ELF-1 (cell line): ENCODE measurements at places on chromosomes 3 and 15.

DNA sequence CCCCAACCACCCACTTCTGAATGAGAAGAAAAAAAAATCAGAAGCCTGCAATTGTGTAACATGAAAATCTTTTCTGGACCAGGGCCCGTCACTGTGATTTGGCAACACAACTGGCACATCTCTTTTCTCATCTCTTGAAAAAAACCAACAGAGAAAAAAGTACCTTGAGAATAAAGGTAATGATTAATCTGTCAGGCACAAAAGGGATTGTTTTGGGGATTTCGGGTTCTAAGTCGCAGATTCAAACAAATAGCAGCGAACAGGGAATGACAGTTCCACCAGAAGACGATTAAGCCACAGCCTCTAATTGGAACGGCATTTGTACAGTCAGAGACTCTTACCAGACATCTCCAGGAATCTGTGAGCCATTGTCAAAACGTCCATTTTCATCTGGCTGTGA, at the start of gene AQP9:
AQP9 (plus strand) TSS at position 276 of the 400 bp plus-strand sequence. CDS start 185 bp downstream, outside the sequence.
- no peak for DNase-seq

DNA sequence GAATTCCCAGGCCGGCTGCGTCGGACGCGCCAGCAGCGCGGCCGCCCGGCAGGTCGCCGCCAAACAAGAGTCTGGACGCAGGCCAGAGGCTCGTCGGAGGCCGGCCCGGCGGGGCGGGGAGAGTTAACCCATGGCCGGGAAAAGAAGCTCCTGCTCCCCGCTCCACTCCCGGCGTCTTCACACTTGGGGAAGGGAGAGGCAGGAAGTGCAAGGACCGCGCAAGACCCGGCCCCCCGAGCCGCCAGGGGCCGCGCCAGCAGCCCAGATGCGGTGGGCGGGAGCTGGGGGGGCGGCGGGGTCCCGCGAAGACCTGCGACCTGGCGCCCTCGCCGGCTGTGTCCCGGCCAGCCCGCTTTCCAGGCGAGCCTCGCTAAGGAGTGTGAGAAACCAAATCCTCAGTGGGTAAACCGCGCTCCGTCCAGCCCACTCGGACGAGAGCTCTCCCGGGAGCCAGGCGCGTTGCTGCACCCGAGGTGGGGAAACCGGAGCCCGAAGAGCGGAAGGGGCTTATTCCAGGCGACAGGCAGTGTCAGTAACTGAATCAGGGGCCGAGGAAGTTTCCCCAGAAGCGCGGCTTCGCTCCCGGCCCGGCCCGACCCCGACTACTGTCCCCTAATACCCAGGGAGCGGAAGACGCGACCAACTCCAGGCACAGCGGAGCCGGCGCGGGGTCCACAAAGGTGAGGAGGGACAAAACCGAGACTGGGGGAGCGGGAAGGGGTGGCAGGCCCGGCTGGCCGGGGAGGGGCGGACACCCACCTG, 721 bp downstream of the ADAMTS7 start:
- DNase-seq, result peak; percentile 53

GRCh38 chr3:23217872-23218554, 14.9 kb downstream of the UBE2E2 start:
- DNase-seq, result no peak

DNA sequence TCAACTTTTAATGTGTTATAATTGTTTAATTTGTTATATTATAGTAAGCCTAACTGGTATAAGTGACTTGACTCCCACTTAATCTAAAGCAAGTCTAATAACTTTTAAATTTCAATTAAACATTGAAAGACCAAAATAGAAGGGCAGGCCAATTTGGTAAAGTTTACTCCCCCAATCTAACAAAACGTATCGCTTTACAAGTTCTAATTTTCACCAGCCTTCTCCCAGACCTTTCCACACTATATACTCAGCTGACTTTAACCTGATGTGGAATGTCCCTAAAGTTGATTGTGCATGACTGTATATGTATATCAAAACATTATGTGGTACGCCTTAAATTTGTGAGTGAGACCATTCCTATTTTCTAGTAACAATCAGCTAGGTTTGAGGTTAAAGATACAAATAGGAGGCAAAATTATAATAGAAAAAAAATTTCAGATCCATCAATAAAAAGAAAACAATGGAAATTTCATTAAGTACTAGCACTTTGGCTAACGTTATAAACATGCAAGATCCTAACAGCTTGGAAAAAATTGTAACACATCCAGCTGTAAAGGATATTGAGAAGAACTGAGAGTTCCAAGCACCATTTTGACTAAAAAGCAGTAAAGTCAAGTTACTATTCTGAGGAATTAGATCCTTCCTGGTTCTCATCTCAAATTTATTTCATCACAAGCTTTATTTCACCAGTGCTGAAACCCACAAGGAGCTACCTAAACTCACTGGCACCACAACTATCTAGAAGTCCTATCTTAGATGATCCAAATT, 199.5 kb downstream of the ERC2 start:
- DNase-seq, result no peak

DNA sequence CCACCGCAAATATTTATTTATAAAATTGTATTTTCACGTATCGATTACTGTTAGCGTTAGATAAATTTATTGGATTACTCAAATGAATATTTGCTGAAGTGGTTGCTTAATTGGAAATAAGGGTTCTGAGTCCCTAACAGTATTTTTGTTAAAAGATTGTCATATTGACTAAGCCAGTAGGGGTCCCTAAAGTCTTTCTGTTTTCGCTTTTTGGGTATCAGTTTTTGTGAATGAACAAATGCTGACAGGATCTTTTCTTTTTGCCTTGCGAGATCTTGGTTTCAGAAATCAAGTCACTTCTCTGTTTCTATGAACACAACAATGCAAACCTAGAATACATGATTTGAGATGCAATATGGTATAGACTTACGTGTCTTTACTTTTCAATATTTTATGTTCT, 7.1 kb downstream of the RAD51 start:
- no peak for DNase-seq

- peak; percentile 27 for DNase-seq
Measured at GRCh38 chr15:58355973-58356372, 75.8 kb upstream of the LIPC start.

GRCh38 chr15:64691896-64692565, 83.4 kb downstream of the RBPMS2 start:
- DNase-seq, result no peak

GRCh38 chr3:72345980-72346379, 502.3 kb downstream of the SHQ1 start:
- DNase-seq, result no peak

GRCh38 chr3:45109771-45110508, 36.2 kb downstream of the CDCP1 start:
- DNase-seq, result no peak

DNA sequence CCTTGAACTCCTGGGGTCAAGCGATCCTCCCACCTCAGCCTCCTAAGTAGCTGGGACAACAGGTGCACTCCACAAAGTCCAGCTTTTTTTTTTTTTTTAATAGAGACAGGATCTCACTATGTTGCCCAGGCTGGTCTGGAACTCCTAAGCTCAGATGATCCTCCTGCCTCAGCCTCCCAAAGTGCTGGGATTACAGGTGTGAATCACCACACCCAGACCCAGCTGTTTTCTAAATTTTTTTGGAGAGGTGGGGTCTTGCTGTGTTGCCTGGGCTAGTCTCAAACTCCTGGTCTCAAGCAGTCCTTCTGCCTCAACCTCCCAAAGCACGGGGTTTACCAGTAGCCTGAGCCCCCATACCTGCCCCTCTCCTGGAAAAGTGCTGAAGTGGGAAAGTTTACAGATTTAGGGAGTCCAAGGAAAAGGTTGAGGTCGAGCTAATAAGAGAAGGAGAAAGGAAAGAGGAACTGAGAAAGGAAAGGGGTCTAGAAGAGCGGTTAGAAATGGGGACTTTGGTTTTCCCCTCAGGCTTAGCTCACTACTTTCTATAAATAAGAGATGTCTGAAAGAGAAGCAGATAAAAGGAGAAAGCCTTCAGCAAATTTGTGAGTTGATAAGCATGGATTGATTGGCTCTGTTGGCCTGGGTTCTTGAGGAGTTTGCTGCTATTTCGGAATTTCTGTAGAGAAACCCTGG, 23.6 kb downstream of the UBE2E1 start:
- no peak for DNase-seq

DNA sequence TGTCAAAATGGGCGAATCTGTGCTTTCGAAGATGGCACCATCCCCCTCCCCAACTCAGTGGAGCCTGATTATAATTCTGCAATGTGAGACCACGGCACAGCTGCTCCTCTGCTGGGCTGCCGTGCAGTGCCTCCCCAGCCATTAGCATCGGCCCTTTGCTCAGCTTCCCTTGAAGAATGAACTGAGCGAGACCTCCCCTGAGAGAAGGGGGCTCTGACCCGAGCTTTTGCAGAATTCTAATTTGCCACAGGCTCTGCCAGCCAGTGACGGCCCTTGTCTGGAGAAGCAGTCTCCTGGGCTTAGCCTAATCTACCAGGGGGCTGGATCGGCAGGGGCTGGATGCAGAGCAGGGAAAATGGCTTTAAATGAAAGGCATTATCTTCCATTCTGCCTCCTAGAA, 57.2 kb downstream of the GLDN start:
- DNase-seq, result no peak

DNA sequence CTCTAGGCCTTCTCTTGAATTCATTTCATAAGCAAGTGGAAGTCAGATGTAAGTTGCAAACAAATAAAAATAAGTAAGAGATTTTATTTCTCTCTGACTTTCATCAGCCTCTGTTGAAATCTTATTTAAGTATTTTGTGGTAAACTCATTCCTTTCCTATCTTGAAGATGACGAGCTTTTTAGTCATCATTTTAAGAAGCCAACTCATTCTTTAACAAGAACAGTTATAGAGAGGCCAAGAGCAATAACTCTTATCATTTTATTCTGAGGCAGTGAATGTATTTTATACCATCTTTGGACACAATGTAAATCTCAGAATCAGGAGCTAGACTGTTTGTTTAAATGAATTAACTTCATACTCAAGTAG, 147.5 kb upstream of the MBNL1 start:
- DNase-seq, result no peak

DNA sequence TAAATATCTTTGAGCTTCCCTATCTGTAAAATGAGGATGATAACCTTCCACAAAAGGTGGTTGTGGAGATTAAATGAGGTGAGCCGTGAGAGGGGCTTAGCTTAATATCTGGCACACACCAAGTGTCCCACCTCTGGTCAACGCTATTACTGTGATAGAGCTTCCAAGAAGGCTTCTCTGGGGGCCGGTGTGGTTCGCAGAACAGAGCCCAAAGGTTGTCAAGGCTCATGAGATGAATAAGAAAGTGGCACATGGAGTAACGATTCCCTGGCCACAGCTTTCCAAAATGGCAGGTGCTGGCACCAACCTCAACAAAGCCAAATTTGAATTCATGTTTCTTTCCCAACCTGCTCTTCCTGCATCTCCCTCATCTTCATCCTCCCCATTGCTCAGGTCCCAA, 10.4 kb downstream of the KY start:
- no peak for DNase-seq

GRCh38 chr15:49135342-49135857, 20.0 kb downstream of the COPS2 start:
- no peak for DNase-seq

- DNase-seq, result no peak
Measured at GRCh38 chr15:89091627-89092220, 3.5 kb downstream of the ABHD2 start.

GRCh38 chr15:22258009-22258397, 177.7 kb downstream of the OR4M2 start:
- DNase-seq, result no peak

- DNase-seq, result no peak
Measured at GRCh38 chr3:18207226-18207625, 217.9 kb downstream of the SATB1 start.

GRCh38 chr3:150146991-150147761, 176.5 kb upstream of the PFN2 start:
- DNase-seq, result no peak

- no peak for DNase-seq
Measured at GRCh38 chr3:155296413-155296812, 2.9 kb upstream of the STRIT1 start.

- DNase-seq, result no peak
Measured at GRCh38 chr3:177351757-177352158, 154.5 kb upstream of the TBL1XR1 start.

DNA sequence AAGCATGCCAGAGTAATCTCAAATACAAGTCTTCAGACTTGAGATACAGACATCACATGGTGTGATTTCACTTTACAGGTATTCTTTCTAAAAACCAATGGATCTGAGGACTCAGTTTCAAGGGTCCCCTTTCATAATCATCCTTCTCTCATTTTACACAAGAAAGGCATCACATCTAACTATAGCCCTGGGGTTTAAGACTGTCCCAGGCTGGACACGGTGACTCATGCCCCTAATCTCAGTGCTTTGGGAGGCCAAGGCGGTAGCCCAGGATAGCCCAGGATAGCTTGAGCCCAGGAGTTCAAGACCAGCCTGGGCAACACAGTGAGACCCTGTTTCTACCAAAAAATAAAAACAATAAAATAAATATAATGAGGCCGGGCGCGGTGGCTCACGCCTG, 36.4 kb downstream of the UBP1 start:
- DNase-seq, result no peak

- DNase-seq, result no peak
Measured at GRCh38 chr3:124360155-124360554, 368.2 kb upstream of the ROPN1 start.

GRCh38 chr3:52435246-52436101, 9.4 kb downstream of the SEMA3G start:
- no peak for DNase-seq

- DNase-seq, result peak; percentile 78
Measured at GRCh38 chr3:4720316-4721075, 227.3 kb downstream of the ITPR1 start.

DNA sequence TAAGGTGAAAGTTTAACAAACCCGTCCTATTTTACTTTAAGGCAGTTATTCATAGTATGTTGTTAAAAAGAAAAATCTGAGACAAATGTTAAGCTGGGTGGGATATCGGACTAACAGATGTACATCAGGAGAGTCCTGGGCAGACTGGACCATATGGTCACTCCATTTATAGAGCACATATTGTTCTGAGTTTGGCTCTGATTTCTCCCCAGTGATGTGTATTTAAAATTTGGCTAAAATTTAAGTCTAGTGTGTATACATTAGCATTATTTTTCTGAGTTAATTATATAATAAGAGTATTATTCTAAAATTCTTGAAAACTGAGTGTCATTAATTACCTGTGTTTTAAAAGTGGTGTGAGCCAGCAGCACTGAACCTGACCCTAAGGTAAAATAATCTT, 6.1 kb downstream of the GMPS start:
- no peak for DNase-seq

DNA sequence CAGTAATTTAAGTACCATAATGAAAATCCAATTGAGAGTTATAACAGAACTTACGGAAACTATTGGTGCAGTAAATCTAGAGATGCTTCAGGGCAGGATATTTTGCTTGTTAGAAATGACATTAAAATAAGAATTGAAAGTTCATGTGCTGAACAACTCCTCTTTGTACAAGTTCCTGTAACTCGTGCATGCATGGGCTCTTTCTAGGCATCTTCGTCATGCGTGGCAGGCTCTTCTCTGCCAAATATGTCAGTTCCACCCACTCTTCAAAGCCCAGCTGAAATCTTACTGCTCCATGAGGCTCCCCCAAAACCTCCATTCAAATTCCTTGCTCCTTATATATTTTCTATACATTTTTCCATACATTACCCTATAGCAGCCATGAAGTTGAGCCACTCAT, 48.7 kb downstream of the FBN1 start:
- DNase-seq, result no peak
